ENCODE measurements at places on chromosomes 16 and 17.
A peak's percentile ranks its signal among the peaks of the same experiment; 100 is the strongest.

GRCh38 chr17:3966720-3967363, 2.6 kb upstream of the ATP2A3 start:
- DNase-seq, result no peak

- peak; percentile 26 for DNase-seq
Measured at GRCh38 chr17:68057531-68057952, 22.0 kb downstream of the KPNA2 start.

DNA sequence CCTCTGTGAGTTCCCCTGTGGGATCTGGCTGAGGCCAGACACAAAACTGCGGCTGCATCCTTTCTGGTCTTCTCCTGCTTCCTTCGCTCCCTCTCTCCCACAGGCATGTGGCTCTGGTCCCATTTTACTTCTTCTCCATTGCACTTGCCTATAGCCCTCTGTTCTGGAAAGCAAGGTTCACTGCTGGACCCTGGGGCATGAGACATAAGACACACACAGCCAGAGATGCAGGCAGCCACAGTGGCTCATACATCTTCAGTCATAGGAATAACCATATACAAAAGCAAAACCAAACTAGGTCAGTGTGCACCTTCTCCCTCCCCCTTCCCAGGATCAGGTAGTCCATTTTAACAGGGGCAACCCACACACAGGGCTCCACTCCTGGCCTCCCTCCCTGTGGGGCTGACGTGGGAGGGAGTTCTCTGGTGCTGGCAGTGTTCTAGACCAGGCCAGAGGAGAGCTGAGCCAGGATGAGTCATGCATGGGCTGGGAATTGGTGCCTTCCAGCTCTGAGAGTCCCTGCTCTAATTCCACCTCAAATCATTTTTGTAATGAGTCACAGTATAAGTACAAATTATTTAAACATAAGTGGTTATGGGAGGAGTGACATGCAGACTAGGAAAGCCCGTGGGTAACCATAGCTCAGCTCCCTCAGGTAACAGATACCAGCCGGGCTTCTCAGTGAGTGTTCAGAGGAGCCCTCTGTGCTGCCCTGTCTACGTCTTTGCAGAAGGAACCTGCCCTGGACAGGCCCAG, 58.0 kb downstream of the ASIC2 start:
- no peak for DNase-seq

- peak; percentile 38 for DNase-seq
Measured at GRCh38 chr17:81927152-81927652, 333 bp downstream of the MAFG start.

DNA sequence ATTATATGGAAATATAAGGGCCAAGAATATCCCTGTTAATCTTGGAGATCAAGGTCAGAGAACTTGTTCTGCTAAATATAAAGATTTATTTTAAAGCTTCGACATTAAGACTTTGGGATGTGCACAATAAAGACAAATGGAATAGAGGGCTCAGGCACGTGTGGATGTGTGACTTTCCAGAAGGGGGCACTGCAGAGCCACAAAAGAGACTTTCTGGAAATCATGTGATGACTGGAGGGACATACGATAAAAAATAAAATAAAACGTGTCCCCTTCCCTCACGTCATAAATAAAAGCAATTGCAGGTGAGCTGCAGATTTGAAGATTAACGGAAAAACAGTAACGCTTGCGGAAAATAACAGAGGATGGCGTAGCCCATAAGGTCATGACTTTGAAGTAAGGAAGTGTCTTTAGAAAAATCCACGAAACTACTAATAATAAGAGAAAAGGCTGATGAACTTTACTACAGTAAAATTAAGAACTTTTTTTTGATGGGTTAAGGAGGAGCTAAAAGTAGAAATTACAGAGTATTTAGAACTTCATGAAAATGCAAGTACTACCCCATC, 9.4 kb upstream of the ENGASE start:
- DNase-seq, result peak; percentile 26

GRCh38 chr16:21950782-21951521, 2.2 kb upstream of the UQCRC2 start:
- no peak for DNase-seq

- DNase-seq, result peak; percentile 95
Measured at GRCh38 chr16:67561824-67562525, 351 bp upstream of the CTCF start.

DNA sequence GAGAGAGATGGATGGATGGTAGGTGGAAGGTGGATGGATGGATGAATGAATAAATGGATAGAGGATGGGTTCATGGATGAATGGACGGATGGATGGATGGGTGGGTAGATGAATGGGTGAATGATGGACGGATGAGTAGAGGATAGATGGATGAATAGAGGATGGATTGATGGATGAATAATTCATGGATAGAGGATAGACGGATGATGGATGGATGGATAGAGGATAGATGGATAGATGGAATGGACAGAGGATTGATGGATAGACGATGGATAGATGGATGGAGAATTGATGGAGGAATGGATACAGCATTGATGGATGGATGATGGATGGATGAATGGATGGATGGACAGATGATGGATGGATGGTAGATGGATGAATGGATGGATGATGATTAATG, 91.7 kb downstream of the MYH11 start:
- no peak for DNase-seq

GRCh38 chr16:54657058-54657708, 273.5 kb upstream of the IRX5 start:
- no peak for DNase-seq

DNA sequence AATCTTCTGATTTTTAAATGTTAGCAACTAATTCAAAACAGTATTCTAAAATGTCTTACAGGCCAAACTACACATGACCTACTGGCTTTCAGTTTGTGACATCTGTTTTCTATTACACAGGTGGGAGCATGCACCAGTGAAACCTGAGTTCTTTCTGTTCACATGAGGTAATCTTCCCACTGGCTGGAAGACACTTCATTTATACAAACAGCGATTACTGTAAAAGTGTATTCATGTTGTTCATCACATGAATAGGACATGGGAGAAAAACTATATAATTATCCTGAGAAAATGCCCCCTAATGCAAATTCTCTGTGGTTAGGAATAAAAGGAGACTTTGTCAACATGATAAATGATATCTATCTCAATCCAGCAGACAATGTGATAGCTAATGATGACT, 11.1 kb upstream of the PIK3R5 start:
- DNase-seq, result no peak

DNA sequence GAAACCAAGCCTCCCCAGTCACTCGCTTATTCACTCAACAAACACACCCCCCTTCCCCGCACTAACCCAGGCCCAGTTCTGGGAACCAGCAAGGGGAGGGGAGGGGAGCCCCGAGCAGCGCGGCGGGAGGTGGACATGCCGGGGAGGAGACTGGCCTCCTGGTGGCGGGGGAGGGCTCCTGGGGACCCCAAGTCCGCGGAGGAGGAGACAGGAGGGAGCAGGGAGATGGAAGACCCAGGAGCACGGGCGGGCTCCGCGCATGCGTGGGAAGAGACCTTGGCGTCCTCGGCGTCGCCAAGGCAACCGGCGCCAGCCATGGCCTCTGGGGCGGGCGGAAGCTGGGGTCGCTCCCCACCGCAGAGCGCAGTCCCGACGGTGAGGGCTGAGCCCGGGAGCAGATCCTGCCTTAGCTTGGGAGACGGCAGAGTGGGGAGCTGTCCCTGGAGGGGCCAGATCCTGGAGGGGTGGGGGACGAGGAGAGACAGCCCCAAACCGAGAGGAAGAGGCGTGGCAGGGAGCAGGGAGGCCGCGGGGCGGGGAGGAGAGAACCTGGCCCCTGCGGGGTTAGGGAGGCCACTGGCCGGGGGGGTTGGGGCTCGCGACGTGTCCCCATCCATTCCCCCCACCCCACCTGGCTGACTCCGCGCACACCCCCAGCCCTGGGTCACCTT, at the start of gene PRR29:
TSS of gene PRR29 (plus strand) at position 302 of the 671 bp plus-strand sequence. CDS start at position 316, 14 bp downstream.
- peak; percentile 51 for DNase-seq

GRCh38 chr16:30948667-30949649, at the start of gene ORAI3:
ORAI3 (plus strand) TSS chr16:30949068; CDS start chr16:30949290, 222 bp downstream.
- DNase-seq, result no peak

- DNase-seq, result no peak
Measured at GRCh38 chr16:89572485-89573205, 2.9 kb upstream of the CPNE7 start.

DNA sequence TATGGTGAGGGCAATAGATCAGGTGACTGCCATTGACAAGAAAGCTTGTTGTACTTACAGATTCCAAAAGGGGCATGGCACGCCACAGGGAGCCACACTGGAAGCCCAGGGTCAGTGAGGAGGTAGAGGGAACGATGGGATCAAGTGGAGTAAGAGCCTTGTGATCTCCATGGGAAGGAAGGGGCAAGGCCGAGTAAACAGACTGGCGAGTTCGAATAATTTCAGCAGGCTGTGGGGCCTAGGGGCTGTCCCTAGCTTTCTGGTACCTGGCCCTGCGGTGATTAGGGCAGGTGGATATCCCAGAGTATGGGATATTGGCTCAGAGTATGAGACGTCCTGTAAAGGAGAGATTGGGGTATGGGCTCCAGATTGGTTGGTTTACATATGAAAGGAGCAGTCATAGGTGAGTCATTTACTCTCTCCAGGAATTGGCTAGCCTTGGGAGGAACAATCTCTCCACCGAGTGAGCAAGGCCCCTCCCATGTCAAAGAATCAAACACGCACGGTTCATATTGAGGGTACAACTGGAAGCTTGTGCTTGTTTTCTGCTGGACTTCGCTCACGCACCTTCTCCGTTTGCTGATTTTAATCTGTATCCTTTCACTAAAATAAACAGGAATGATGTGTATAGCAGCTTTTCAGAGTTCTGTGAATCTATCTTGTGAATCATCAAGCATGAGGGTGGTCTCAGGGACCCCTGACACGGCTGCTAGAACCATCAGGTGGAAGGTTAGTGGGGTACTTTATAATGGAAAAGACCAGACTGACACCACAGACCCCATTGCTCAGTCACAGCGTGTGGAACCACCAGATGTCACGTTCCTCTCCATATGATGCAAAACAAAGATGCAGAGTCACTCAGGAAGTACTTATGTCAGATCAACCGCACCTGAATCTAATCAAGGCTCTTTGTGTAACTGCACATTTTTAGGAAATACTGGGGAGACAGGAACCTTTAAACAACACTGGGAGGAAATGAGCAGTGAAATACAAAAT, 27.9 kb downstream of the GABARAPL2 start:
- DNase-seq, result no peak

DNA sequence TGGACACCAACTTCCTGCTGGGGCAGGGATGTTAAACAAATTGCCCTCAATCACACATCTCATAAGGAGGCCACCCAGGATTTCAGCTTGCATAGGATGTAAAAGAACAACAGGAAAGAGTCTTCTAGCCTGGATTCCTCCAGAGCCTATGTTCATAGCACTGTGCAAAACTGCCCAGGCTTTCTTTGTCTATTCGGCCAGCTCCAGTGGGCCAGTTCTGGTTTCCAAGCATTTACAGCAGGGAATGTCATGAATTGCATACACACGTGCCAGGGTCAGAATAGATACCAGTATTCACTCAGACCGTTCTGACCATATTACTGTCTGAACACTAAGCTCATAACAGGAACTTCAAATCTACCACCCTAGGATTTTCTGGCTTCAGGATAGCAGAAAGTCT, 273.2 kb downstream of the CDH8 start:
- no peak for DNase-seq

DNA sequence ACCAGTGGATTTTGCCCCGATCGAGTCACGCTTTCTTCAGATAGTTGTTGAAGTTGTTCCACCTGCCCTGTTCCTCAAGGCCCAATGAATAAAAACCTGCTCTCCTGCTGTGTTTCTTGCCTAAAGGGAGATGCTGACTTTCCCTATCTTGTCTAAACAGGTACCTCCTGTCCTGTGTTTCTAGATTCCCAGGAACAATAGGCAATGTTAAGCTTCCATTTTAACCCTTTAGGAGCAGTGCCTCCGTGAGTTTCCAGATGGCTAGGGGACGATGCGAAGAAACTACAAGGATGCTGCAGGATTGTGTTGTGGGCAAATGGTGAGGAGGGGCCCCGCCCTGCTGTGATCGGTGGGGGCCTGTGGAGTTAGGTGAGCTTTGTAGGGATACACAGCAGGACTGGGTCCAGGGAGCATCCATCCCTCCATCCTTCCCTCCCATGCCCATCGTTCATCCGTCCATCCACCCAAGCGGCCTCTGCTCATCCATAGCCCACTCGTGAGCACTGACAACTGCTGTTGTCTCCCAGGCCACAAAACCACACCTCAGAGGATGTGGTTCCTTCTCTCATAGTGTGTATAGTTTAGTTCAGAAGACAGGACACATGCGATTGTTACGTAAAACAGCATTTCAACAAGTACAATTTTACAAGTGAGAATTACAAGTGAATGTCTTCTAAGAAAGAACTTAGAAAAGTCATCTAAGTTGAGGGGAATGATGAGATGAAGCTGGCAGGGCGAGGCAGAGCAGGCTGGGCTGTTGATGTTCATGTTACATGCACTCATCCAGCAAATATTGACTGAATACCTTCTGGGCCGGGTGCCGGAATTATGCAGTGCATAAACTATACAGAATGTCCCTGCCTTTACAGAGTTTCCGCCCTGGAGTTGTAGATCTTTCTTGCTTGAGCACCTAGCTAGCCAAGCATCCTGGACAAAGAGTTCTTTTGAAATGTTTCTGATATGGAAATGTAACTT, 5.2 kb downstream of the ARSG start:
- no peak for DNase-seq

DNA sequence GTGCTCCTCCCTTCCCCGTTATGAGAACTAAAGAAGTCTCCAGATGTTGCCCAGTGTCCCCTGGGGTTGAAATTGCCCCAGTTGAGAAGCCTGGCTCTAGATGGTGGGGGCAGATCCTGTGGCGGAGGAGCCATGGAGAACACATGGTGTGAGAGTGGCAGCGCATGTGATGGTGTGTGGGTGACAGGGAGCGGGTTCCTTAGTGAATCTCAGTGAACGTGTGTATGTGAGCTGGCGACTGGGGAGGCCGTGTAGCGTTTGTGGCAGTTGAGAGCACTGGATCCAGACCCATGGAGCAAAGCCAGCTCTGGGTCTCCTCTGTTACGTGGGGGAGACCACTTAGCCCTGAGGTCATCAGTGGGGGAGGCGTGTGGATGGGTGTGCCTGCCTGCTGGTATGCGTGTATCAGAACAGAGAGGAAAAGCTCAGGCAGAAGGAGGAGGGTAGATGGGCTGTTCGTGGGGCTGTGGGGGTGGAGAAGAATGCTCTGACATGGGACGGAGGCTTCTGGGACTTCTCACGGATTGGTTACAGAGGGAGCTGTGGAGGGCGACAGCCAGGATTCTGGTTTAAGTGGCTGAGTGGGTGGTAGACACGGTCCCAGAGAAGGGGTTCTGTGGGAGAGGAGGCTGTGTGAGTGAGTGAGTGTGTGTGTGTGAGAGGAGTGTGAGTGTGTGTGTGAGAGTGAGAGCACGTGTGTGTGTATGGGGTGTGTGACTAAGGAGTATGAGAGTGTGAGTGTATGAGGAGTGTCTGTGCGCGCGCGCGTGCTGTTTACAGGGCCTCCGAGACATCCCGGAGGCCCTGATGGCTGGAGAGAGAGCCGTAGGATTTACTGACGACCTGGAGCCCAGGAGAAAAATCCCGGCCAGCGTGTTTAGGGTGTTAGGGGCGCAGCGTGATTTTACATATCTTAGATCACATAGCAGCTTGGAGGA, 193.8 kb downstream of the SNX29 start:
- DNase-seq, result no peak

GRCh38 chr16:58125781-58126335, 3.3 kb downstream of the CFAP20 start:
- no peak for DNase-seq

GRCh38 chr17:59870482-59870881, 22.3 kb downstream of the TUBD1 start:
- DNase-seq, result no peak

- no peak for DNase-seq
Measured at GRCh38 chr17:45825792-45826191, 18.9 kb upstream of the SPPL2C start.

Data from stimulated activated CD4-positive, alpha-beta T cell treated with anti-CD3 and anti-CD28 coated beads, TNF-alpha, amount 100 ng/mL, for 4 hours (primary cell).